ENCODE measurements at places on chromosomes 4 and X. TPM values are rescaled to one million over a fixed set of nuclear protein-coding genes. Genes with fewer than 3 reads are reported as not detected.

DNA sequence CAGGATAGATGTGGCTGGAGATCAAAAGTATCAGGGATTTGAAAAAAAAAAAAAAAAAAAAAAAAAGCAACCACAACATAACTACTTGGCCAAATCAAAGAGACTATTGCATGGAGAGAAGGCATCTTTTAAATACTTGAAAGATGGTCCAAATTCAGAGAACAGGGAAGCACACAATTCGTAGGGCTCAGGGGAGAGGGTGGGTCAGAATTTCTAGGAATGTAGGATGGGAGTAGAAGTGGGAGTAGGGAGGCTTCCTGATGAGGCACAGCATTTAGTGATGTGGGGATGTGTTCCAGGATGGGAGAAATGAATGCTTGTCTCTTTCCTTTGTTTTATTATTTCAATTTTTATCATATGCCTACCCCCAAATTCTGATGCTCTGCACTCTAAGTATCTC is 36.3 kb downstream of the RTL3 start:
- H3K27me3 ChIP-seq = no peaks in the 10 kb centered on the region
- H3K4me1 ChIP-seq = no peaks in the 10 kb centered on the region
- H3K27ac ChIP-seq = no peak overlapping the region
- no peak for DNase-seq
- H3K4me3 ChIP-seq = no peak overlapping the region
- no peaks in the 10 kb centered on the region for H3K36me3 ChIP-seq

GRCh38 chr4:66927937-66928336 is 617.4 kb downstream of the CENPC start:
- H3K27me3 ChIP-seq = no peaks in the 10 kb centered on the region
- no peaks in the 10 kb centered on the region for H3K4me1 ChIP-seq
- no peak for DNase-seq

GRCh38 chr4:38326499-38326898 is 337.5 kb upstream of the KLF3 start:
- H3K27me3 ChIP-seq = peaks cover 4% of the 10 kb centered on the region
- no peak overlapping the region for H3K4me3 ChIP-seq
- DNase-seq = no peak
- no peaks in the 10 kb centered on the region for H3K4me1 ChIP-seq

- H3K27me3 ChIP-seq = no peaks in the 10 kb centered on the region
- peaks cover 3% of the 10 kb centered on the region for H3K4me1 ChIP-seq
- DNase-seq = peak; percentile 28
Observed at GRCh38 chrX:154779261-154779660, 16.6 kb downstream of the DKC1 start.

- H3K27ac ChIP-seq = no peak overlapping the region
- H3K27me3 ChIP-seq = no peaks in the 10 kb centered on the region
- DNase-seq = no peak
- H3K4me1 ChIP-seq = no peaks in the 10 kb centered on the region
- no peaks in the 10 kb centered on the region for H3K36me3 ChIP-seq
- H3K4me3 ChIP-seq = no peak overlapping the region
Observed at GRCh38 chrX:144335402-144335801, 451.5 kb downstream of the UBE2NL start.

- peak; percentile 58 for DNase-seq
- peak within 1 kb of the TSS; percentile 59 for H3K4me3 ChIP-seq
- no peak within 1 kb of the TSS for H3K27ac ChIP-seq
- H3K4me1 ChIP-seq = peaks cover 4% of the 10 kb centered on the region
Observed at GRCh38 chr4:81471588-81472280, at the start of gene RASGEF1B. Gene RASGEF1B, minus strand, starts transcription at chr4:81471907. Its CDS starts 12,399 bp downstream, at chr4:81459508.

- H3K27me3 ChIP-seq = no peaks in the 10 kb centered on the region
- no peak overlapping the region for H3K4me3 ChIP-seq
- H3K27ac ChIP-seq = no peak overlapping the region
- H3K36me3 ChIP-seq = no peaks in the 10 kb centered on the region
Observed at GRCh38 chrX:117851025-117851424, 265.6 kb downstream of the KLHL13 start.

The IL9R gene
- not detected for total RNA-seq

The EGFL6 gene
- total RNA-seq = 2.1 TPM

GRCh38 chrX:21972721-21973120 is 32.2 kb downstream of the SMS start:
- H3K27ac ChIP-seq = peak overlapping the region; percentile 10
- peaks cover 3% of the 10 kb centered on the region for H3K36me3 ChIP-seq
- peak; percentile 93 for DNase-seq
- H3K4me1 ChIP-seq = no peaks in the 10 kb centered on the region

GRCh38 chr4:602559-602942 is 22.8 kb upstream of the PDE6B start:
- no peaks in the 10 kb centered on the region for H3K27me3 ChIP-seq
- no peaks in the 10 kb centered on the region for H3K36me3 ChIP-seq
- no peak for DNase-seq
- no peak overlapping the region for H3K4me3 ChIP-seq
- H3K27ac ChIP-seq = no peak overlapping the region

GRCh38 chr4:113355550-113356371 is 306.3 kb downstream of the ANK2 start:
- H3K36me3 ChIP-seq = no peaks in the 10 kb centered on the region
- H3K4me1 ChIP-seq = peaks cover 3% of the 10 kb centered on the region
- DNase-seq = peak; percentile 86
- peak overlapping the region; percentile 63 for H3K27ac ChIP-seq

DNA sequence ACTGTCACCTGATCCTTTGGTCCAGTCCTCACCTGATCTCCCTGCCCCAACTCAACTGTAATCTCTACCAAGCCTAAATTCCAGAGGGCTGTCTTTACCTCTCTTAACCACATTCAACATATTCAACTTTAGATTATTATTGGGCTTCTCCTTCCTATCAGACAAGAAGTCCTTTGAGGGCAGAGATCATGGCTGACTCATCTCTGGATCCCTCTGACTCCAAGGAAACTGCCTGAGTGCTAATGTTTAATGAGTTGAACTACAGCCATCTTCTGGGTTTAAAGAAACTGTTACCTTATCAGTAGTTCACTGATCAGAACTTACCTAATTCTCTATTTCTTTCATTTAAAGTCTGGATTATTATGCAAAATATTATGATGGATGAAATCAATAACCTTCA is 135.7 kb downstream of the GPC3 start:
- no peak overlapping the region for H3K27ac ChIP-seq
- no peaks in the 10 kb centered on the region for H3K27me3 ChIP-seq
- peak; percentile 6 for DNase-seq

The CFI gene
- 10.2 TPM for total RNA-seq

Measured in fibroblast of lung (primary cell).